ENCODE measurements at places on chromosomes 6 and 20. TPM values are rescaled to one million over a fixed set of nuclear protein-coding genes. Genes with fewer than 3 reads are reported as not detected.

DCDC2 gene
- under 0.01 TPM for total RNA-seq

- no peak for DNase-seq
These were observed 60.1 kb upstream of the PHIP start for GRCh38 chr6:79138146-79138545.

PKIB gene
- not detected for total RNA-seq

- no peak for DNase-seq
These were observed 71.5 kb upstream of the RALY start for GRCh38 chr20:33922224-33922623.

DNA sequence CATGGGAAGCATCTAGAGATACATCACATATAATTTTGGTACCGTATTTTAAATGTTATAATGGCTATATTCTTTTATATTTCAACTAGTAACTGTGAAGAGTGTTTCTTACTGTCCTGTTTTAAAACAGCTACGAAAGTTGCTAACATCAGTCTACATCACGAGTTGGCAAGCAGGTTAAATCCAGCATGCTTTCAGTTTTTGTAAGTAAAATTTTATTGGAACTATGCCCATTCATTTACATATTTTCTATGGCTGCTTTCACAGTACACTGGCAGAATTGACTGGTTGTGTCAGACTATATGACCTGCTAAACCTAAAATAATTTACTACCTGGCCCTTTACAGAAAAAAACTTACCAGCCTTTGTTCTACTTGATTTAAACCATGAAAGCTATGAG is 478.1 kb downstream of the PHF3 start:
- DNase-seq: no peak

ZBP1 gene
- 0.54 TPM for total RNA-seq

GRCh38 chr20:1800180-1800579 is 95.0 kb upstream of the SIRPA start:
- no peak for DNase-seq

- DNase-seq: no peak
These were observed 22.3 kb downstream of the CAPN11 start for GRCh38 chr6:44180886-44181285.

DNA sequence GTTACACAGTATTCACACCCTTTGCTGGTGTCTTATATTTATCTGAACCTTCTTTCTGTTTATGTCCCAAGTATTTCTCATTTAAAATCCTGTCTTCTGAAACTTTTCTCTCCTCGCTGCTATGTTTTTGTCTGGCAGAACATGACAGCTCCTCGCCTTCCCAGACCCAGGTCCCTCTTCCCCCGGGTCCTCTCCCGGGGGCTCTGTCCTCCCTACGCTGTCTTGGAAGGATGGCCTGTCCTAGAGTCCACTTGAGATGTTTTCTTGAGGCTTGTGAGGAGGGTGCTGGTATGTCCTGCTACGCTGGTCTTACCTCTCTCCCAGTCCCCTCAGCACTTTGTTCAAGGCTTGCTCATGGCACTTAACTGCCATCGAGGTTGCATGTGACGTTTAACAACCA is 6.2 kb downstream of the GID8 start:
- DNase-seq: no peak

HEBP2 gene
- total RNA-seq: 11.6 TPM

WFDC5 gene
- not detected for total RNA-seq

DNA sequence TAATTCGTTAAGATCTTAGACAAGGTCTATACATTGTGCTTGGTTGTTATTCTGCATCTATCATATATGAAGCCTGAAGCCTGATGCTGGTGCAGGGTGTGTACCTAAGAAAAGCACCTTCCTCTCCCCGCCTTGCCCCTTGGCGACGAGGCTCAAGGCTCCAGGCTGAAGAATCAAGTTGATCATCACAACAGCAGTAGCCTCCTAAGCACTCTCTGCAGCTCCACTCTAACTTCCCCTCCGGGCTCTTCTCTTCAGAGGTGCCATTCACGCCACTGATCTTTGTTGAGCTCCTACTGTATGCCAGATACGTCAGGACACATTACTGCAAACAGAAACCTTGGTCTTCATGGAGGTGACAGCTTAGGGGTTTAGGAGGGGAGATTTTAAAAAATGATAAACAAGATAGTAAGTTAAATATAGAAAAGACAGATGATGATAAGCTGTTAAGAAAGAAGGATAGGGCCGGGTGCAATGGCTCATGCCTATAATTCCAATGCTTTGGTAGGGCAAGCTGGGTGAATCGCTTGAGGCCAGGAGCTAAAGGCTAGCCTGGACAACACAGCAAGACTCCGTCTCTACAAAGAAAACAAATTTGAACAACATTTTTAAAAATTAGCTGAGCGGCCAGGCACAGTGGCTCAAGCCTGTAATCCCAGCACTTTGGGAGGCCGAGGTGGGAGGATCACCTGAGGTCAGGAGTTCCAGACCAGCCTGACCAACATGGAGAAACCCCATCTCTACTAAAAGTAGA is 38.4 kb upstream of the ZNF217 start:
- no peak for DNase-seq

- no peak for DNase-seq
These were observed 207.2 kb downstream of the BTBD9 start for GRCh38 chr6:38432479-38432878.

GRCh38 chr20:47574616-47575364 is 73.1 kb downstream of the NCOA3 start:
- DNase-seq: peak; percentile 56

DNA sequence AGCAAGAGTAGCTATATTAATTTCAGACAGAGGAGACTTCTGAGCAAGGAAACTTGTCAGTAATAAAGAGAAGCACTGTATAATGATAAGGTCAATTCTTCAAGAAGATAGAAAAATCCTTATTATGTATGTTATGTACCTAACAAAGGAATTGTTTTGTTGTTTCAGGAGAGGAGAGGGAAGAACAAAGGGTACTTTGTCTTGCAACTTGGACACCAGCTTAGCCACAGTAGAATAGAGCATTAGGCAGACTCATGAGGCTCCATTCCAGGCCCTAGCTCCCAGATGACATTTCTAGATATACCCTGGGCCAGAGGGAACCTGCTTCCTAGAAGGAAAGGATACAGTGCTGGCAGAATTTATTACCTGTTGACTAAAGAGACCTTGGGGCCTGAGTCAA is 6.5 kb upstream of the NUS1 start:
- no peak for DNase-seq

All from hematopoietic multipotent progenitor cell (in vitro differentiated cells).